ENCODE measurements at places on chromosomes 3 and 15. TPM values are rescaled to one million over a fixed set of nuclear protein-coding genes. Genes with fewer than 3 reads are reported as not detected.

- no peak overlapping the region for H3K27ac ChIP-seq
- H3K36me3 ChIP-seq: peaks cover 19% of the 10 kb centered on the region
- H3K27me3 ChIP-seq: no peaks in the 10 kb centered on the region
- no peak overlapping the region for H3K4me3 ChIP-seq
- H3K4me1 ChIP-seq: no peaks in the 10 kb centered on the region
- no peak for DNase-seq
These were observed 311.4 kb downstream of the LPP start for GRCh38 chr3:188465311-188465710.

- no peaks in the 10 kb centered on the region for H3K36me3 ChIP-seq
- no peaks in the 10 kb centered on the region for H3K4me1 ChIP-seq
- no peak for DNase-seq
These were observed 148.3 kb upstream of the ARHGEF26 start for GRCh38 chr3:153972862-153973261.

GRCh38 chr3:135513106-135514059 is 452.1 kb upstream of the PPP2R3A start:
- H3K4me1 ChIP-seq: no peaks in the 10 kb centered on the region
- H3K27me3 ChIP-seq: peaks cover 3% of the 10 kb centered on the region
- no peak overlapping the region for H3K27ac ChIP-seq
- no peak overlapping the region for H3K4me3 ChIP-seq
- DNase-seq: no peak

GRCh38 chr15:22925875-22926274 is 54.3 kb downstream of the CYFIP1 start:
- no peaks in the 10 kb centered on the region for H3K27me3 ChIP-seq
- no peak overlapping the region for H3K4me3 ChIP-seq
- H3K27ac ChIP-seq: no peak overlapping the region
- no peaks in the 10 kb centered on the region for H3K4me1 ChIP-seq
- no peak for DNase-seq

DNA sequence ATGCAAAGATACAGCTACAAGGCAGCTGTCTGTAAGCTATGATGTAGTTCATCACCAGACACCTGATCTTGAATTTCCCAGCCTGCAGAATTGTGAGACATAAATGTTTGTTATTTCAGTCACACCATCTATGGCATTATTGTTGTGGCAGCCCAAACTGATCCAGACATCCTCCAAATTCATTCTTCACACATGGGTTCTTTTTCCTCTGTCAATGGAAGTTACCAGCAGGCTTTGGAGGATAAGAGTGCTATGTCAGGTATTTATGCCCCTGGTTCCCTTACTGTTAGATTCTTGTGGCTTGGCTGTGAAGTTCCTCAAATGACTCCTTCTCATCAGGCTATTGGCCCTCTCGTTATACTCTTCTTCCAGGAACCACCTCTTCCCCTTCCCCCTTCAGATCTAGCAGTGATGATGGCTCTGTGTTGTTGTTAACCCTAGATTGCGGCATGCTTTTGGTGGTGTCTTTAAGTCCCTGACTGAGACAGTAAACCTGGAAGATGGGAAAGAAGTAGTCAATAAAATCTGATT is 91.0 kb upstream of the CHMP2B start:
- DNase-seq: no peak
- H3K4me1 ChIP-seq: no peaks in the 10 kb centered on the region
- peaks cover 2% of the 10 kb centered on the region for H3K27me3 ChIP-seq
- H3K4me3 ChIP-seq: no peak overlapping the region
- no peaks in the 10 kb centered on the region for H3K36me3 ChIP-seq

DNA sequence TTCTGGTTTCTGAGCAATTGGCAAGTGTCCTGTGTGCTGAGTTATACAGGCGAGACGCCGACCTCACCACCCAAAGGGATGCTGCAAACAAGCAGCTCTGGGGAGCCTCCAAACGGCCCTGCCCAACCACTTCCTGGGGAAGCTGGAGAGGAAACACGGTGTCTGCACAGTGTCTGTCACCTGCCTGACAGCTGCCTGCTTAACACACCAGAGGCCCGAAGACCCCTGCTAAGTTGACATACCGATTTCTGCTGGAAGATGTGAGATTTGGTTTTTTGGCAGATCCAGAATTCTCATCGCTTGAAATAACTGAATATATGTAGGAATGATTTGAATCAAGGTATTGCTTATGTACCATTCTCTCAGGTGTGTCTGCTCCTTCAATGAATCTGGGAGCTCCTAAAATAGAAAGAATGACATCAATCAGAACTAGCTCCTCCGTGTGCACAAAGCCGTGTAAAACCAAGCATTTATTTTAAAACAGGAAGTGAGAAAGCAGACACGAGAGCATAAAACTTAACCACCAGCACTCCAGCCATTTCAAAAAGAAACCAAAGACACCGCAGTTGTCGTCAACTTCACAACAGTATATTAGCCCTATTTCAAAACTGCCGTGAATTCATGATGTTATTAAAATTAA is 27.2 kb downstream of the LRRC2 start:
- H3K27me3 ChIP-seq: peaks cover 26% of the 10 kb centered on the region
- H3K27ac ChIP-seq: peak overlapping the region; percentile 91
- DNase-seq: peak; percentile 75
- H3K4me1 ChIP-seq: peaks cover 31% of the 10 kb centered on the region
- peak overlapping the region; percentile 60 for H3K4me3 ChIP-seq

DNA sequence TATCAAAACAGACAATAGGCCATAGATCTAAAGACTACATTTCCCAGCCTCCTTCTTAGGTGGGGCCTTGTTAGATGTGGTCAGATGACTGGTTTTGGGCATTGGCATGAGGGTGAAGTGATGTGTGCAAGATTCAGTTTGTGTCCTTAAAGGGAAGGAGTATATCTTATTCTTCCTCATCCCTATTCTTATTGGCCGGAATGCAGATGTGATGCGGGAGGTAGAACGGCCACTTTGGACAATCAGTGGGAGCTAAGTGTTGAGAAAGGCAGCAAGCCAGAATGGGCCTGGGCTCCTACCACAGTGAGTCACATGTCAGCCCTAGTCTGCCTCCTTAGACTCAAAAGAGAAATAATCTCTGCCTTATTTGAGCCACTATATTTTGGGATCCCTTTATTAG is 89.8 kb upstream of the MEX3B start:
- peaks cover 14% of the 10 kb centered on the region for H3K36me3 ChIP-seq
- peaks cover 8% of the 10 kb centered on the region for H3K4me1 ChIP-seq
- no peaks in the 10 kb centered on the region for H3K27me3 ChIP-seq

DNA sequence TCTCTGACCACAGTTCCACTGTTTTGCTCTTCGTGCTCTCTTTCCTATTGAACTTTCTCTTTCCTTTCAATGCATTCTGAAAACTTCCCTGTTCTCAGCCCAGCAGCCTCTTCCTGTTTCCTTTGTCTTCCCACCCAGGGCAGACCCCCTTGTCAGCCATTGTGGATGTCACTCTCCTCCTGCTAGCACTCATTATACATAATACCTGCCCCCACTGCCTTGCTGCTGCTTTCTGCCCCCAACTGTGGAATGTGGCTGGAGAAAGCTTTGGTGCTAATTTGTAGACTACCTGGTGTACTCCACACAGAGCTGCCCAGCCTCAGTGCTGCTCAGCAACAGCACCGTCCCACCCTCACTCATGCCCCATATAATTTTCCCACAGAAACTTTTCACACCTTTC is 80.2 kb downstream of the CHCHD6 start:
- no peak overlapping the region for H3K27ac ChIP-seq
- peak overlapping the region; percentile 12 for H3K4me3 ChIP-seq
- H3K36me3 ChIP-seq: peaks cover 1% of the 10 kb centered on the region

The ARPP21 gene
- total RNA-seq: not detected

The A4GNT gene
- not detected for total RNA-seq

The PAQR5 gene
- total RNA-seq: not detected
